ENCODE measurements at places on chromosomes 6 and 20.
A peak's percentile ranks its signal among the peaks of the same experiment; 100 is the strongest.

DNA sequence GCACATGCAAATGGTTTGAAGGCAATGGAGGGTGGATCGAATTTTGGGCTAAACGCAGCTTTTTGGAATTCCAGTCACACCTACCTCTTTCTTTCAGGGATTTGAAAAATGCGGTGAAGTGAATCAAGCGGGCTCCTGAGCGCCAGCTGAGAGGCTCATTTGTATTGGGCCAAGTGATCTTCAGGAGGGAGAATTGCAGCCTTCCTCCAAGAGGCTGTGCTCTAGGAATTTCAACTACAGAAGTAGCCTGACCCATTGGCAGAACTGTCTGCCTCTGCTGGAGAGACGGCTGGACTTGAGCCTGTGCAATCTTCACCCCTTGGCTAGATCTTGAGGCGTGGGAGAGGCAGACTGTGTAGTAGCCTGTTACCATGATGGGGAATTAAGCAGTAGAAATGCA, 5.7 kb upstream of the TIAM2 start:
- no peak for DNase-seq

DNA sequence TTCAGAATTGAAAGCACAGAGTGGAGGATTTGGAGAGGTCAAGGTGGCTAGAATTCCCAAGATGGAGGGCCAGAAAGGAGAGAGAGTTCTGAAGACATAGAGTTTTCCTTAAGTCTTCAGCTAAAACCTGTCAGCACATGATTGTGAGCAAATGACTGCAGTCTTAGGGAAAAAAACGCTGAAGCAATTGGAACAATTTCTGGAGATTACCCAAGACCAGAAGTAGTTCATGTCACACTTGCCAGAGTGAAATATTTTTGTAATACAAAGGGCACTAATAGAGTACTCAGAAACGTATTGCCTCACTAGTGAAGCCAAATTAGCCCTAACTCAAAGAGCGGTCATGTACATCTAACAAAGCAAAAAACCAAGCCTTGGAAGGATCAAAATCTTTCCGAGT, 541.3 kb upstream of the MARCKS start:
- no peak for DNase-seq

GRCh38 chr20:57904314-57905105, 194.7 kb upstream of the PMEPA1 start:
- no peak for DNase-seq

GRCh38 chr6:5995949-5996713, 10.6 kb downstream of the NRN1 start:
- DNase-seq: no peak

GRCh38 chr6:100780648-100781047, 100.5 kb downstream of the ASCC3 start:
- DNase-seq: no peak

GRCh38 chr6:104087765-104088164, 772.0 kb downstream of the HACE1 start:
- no peak for DNase-seq

DNA sequence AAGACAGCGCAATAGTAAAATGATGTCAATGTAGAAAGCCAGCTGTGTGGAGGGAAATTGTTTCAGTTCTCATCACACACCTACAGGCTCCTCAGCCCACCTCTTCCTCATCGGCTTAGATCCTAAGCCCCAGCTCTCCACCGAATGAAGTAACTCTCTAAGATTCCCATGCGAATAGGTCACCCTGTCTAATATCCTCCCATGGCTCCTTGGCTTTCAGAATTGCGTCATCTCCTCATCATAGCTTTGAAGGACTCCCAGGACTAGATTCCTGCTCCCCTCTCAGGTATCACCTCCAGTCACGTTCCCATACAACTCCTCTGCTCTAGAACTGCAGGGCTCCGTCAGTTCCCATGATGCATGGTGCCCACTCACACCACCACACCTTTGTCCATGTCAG, 16.2 kb upstream of the SLC22A16 start:
- DNase-seq: no peak

- DNase-seq: peak; percentile 37
These were observed 16.1 kb upstream of the ZNF292 start for GRCh38 chr6:87139236-87139635.

- no peak for DNase-seq
These were observed 17.5 kb upstream of the PANK2 start for GRCh38 chr20:3871550-3872265.

GRCh38 chr6:43216200-43216599, 13.1 kb downstream of the DNPH1 start:
- no peak for DNase-seq

DNA sequence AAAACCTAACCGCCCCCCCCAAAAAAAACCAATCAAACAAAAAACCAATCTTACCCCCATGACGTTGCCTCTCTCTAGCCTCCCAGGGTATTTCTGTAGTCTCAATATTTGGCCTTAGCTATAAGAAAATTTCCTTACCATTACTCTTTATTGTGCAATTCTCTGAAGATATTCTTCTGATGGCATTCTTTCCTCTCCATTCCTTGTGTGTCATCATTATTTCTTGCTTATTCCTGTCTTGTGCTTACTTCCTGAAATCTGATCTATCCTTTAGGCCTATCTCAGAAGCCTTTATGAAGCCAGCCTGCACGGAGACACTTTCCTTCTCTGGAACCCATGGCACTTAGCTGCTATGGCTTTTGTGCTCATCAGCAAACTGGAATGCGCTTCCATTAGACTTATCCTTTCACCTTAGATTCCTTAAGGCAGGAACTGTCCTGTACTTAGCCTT, 65.9 kb upstream of the DDR1 start:
- DNase-seq: no peak

DNA sequence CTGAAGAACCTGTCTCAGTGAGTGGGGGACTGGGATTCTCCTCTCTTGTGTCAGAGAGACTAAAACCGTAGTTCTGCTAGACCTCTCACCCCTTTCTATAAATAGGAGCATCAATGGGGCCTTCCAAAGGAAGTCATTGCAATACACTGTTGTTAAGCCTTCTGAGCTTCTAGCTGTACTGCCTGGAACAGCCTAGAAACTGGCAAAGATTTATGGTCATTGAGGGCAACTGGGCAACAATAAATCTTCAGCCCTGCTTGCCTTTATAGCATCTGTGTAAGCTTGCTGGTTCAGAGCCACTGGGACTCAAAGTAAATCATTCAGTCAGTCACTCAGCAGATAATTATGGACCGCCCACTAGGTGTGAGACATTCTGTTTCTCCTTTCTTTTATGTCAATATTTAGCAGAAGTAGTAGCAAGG, 53.2 kb downstream of the PPP1R14C start:
- DNase-seq: no peak

DNA sequence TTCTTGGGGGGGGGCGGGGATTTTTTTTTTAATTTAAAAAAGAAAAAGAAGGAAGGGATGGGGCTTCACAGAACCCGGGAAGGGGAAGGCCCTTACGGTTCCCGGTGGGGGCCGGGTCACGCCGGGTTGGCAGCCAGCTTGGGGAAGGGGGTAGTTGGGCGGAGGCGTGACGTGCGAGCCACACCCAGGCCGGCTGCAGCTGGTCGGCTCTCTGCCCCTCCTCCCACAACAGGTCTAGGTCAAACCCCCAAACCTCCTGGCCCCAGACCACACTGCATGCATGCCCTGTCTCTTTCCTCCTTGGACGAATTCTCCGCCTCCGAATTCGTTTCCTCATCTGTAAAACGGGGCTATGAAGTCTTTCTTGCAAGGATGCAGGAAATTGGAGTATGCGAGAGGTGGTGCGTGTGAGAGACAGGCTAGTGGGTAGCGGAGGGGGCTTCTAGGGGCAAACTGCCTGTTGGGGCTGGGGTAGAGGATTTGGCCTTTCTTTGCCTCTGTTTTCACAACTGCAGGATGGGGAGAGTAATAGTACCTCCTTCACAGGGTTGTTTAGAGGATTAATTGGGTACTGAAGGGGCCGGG, 828 bp downstream of the HCK start:
- DNase-seq: no peak

- DNase-seq: no peak
These were observed 92.0 kb downstream of the LY86 start for GRCh38 chr6:6680526-6680925.

GRCh38 chr20:3875378-3875974, 13.7 kb upstream of the PANK2 start:
- DNase-seq: no peak

- no peak for DNase-seq
These were observed 102.8 kb upstream of the PRSS16 start for GRCh38 chr6:27144740-27145079.

DNA sequence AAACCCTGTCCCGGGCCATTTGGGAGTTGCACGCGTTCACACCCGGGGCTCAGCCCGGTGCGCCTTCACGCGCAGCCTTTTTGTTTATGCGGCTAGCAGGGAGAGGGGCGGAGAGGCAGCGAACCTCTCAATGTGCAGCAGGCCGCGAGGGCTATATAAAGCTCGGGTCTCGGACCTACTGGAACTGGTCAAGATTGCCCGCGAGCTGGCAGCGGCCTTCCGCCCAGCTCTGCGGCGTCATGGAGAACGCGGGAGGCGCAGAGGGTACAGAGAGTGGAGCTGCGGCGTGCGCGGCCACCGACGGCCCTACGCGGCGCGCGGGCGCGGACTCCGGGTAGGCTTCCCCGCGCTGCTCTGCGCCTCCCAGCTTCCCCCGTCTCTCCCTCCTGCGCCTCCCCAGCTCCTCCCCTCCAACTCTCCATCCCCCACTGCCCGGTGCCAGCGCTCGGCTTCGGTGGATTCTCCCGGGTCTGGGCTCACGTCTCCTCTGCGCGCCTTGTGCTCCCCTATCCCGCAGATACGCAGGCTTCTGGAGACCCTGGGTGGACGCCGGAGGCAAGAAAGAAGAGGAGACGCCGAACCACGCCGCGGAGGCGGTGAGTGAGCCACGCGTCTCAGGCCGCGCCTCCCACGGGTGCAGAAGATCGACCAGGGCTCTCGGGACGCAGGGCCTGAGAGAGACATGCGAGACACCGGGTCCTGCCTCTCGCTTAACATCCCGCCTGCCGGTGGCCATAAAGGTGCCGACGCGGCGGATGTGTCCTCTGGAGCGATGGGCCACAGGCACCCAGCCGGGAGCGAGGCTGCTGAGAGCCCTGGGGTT, at the start of gene RIPPLY2:
Gene RIPPLY2, plus strand, starts transcription at position 183 of the 823 bp plus-strand sequence. Its CDS starts 57 bp downstream, at position 240.
- DNase-seq: no peak

- DNase-seq: no peak
These were observed 376.7 kb upstream of the CITED2 start for GRCh38 chr6:139751179-139751578.

DNA sequence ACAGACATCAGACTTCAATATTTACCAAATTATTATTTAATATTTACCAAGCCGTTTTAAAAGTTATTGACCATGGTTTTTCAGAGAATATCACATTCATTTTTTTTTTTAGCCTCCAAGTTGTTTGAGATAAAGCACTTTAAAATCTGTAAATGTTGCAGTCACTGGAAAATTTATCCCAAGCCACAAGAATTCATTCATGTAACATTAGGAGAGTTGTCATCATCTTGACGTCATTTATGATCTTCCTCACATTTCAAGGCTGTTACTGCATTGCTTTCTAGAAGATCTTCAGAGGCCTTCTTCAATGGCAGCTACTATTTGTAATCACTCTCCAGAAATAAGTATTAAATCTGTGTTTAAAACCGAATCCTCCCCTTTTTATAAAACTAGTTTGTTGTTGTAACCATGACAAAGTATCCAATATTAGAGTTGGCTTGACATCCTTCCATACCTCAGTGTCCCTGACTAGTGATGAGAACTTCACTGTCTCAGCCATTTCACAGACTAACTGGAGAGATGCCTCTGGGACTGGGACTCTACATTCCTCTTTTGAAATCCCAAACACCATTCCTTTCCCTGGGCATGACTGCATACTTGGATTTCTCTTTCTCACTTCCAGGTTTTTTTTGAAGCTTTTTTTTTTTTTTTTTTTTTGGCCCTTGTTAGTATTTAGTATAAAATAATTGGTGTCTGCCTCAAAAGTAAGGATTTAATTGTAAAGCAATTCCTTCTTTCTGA, 100.1 kb downstream of the ZFAND3 start:
- no peak for DNase-seq

GRCh38 chr6:134517145-134517658, 199.3 kb upstream of the SGK1 start:
- DNase-seq: no peak

- DNase-seq: no peak
These were observed 33.3 kb downstream of the SUN5 start for GRCh38 chr20:32970973-32971300.

DNA sequence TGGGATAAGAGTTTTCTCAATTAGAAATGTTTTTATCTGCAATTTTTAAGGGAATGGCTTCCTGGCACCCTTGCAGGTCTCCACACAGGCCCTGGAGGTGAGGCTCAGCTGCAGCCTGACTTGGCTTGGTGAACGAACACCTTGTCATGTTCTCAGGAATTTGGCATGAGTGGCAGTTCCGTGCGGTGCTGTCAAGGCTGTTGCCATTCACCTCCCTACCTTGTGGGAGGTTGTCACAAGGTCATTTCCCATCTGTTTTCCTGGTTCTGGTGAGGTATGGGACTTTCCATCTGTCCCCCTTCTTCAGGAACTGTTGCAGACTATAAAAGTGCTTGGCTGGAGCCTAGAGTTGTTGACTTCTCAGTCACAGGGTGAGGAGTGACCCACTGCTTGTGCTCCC, 82.9 kb downstream of the ELOVL4 start:
- no peak for DNase-seq

DNA sequence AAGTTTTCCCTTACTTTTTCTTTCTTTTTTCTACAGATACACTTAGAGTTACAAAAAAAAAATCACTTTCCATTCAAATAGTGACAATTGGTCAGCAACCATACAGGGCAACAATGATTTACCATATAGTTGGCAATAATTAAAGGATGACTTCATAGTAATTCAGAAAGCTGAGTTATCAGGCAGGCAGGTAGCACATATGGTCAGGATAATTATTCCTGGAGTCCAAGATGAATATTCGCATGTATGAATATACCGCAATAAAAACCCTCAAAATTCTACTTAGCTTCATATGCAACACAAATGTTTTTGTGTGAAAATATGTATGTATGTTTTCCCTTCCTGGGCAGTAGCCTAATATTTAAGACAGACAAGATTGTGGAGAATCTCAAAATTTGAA, 34.5 kb downstream of the COL19A1 start:
- no peak for DNase-seq

GRCh38 chr6:45300736-45301135, 27.4 kb upstream of the RUNX2 start:
- no peak for DNase-seq

DNA sequence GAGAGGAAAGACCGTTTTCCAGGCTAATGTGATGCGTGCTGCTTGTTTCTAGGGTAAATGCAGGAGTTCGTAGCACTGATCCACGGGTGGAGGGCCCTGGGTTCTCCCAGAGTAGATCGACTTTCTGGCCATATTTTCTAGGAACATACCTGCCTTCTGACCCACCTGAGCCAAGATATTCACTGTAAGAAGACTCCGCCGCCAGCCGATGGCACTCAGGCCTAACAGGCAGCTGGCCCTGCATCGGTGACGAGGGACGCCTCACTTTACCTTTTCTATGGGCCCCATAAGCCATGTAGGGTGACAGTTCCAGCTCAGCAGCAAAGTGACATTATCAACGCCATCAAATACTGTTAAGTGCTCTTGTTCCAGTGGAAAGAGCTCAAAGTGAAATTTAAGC, 30.2 kb upstream of the FRMD1 start:
- DNase-seq: no peak

- DNase-seq: no peak
These were observed 41.9 kb downstream of the COX4I2 start for GRCh38 chr20:31679357-31680285.

GRCh38 chr20:57433657-57434389, 42.6 kb downstream of the RBM38 start:
- no peak for DNase-seq

GRCh38 chr6:159097256-159097655, 52.5 kb upstream of the TAGAP start:
- no peak for DNase-seq

GRCh38 chr6:108609276-108609769, 48.6 kb downstream of the FOXO3 start:
- DNase-seq: no peak
